ENCODE measurements at places on chromosomes 16 and 17. TPM values are rescaled to one million over a fixed set of nuclear protein-coding genes. Genes with fewer than 3 reads are reported as not detected.

CDH1 gene
- total RNA-seq: 14.9 TPM

MYH2 gene
- total RNA-seq: not detected

LHX1 gene
- not detected for total RNA-seq

UTS2R gene
- not detected for total RNA-seq

TLCD2 gene
- 0.25 TPM for total RNA-seq

PRR35 gene
- not detected for total RNA-seq

- DNase-seq: no peak
These were observed 102.4 kb upstream of the CRHR1 start for GRCh38 chr17:45681706-45682105.

DNA sequence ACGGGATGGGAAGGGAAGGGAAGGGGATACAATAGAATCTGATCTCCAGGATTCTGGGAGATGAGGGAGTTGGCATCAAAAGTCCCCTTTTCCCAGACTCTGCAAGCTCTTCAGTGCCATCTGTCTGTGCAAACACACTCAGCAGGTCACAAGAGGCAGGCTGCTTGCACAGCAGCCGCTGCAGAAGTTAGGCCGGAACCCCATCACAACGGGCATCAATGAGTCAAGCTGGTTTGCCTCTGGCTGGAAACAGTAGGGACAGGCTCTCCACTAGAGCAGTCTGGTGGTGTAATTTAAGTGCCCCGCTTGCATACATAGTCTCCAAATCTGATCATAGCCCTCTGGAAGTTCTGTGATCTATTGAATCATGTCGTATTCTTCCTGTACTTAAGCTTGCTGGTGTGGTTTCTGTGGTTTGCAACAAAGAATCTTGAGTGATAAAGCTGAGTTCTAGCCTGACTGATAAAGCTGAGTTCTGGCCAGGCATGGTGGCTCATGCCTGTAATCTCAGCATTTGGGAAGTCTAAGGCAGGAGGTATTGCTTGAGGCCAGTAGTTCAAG lies 33.7 kb upstream of the KDM8 start:
- DNase-seq: peak; percentile 59

DNA sequence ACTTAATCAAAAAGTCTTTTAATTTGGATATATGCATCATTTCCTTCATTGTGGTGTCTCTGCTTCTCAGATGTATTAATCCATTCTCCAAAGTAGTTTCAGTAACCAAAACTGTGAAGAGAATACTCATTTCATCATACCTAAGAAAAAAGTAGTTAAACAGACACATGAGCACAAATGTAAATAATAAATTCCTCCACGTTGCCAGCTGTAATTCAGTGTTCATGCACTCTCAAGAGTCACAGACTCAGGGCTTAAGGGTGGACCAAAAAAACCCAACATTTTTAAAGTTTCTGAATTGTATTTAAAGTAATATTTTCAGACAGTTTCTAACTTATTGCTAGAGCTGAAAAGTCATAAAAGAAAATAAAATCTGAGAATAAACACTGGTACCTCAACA lies 19.0 kb downstream of the POLG2 start:
- no peak for DNase-seq

GRCh38 chr17:50051082-50051576 lies 4.8 kb upstream of the ITGA3 start:
- DNase-seq: peak; percentile 76

DNA sequence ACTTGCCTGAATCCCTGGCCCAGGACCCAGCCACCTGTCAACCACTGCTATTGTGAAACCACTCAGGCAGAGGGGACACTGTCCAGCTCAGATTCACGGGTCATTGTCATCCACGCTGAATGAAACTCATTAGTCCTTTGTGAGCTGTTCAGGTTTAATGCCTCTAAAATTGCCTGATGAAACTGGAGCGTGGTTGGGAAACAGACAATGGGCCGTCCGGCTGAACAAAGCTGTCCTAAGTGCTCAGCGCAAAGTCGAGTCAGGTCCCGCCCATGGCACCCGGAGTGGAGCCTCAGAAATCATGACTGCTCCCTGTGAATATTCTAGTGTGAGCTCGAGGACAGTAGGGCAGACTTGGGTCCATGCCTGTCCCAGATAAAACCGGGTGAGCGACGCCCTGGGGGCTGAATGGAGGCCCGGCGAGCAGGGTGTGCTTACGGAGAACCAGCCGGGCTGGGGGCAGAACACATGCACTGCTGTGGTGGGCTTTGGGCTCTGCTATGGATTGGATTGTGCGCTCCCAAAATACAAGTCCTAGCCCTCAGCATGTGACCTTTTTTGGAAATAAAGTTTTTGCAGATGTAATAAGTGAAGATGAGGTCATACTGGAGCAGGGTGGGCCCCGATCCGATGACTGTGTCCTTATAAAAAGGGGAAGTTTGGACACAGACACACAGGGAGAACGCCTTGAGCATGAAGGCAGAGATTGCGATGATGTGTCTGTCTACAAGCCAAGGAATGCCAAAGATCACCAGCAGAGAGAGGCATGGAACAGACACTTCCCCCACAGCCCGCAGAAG lies 12.9 kb upstream of the CMIP start:
- DNase-seq: no peak

DNA sequence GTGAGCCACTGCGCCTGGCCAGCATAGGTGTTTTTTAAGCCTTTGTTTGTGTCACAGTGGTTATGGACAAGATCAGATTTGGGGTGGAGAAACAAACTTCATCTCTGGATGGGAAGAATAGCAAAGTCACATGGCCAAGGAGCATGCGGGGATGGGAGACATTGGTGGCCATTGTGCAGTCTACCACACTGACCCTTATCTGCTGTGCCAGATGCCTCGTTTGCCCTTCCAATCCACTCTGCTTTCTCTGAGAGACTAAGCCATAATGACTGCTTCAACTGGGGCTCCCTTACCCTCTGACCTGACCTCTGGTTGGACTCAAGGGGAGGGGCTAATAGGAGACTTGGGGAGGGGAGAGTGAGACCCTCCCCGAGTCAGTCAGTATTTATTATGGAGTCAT lies 166.8 kb downstream of the PRKCB start:
- DNase-seq: no peak

All from activated naive CD4-positive, alpha-beta T cell treated with anti-CD3 and anti-CD28 coated beads, Interleukin-2, amount 50 U/mL, for 72 hours (primary cell).